ENCODE measurements at places on chromosomes 7 and 10. TPM values are rescaled to one million over a fixed set of nuclear protein-coding genes. Genes with fewer than 3 reads are reported as not detected.

CNNM1 gene
- 0.36 TPM for total RNA-seq

DNA sequence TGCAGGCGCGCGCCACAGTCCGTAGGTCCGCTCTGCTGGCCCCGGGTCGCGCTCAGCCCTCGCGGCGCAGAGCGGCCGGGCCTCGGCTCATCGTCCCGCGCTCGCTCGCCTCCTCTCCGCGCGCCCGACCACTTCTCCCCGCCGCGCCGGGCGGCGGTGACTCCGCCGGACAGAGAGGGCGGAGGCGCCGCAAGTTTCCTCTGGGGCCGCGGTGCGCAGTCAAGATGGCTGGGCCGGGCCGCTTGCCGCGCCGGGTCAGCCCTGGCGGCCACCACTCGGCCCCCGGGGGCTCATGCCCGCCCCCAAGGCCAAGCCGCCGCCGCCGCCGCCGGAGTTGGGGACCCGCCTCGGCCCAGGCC, 441 bp downstream of the FZD8 start:
- DNase-seq: peak; percentile 96

GRCh38 chr7:116211913-116212596, 1.7 kb downstream of the TES start:
- no peak for DNase-seq

DNA sequence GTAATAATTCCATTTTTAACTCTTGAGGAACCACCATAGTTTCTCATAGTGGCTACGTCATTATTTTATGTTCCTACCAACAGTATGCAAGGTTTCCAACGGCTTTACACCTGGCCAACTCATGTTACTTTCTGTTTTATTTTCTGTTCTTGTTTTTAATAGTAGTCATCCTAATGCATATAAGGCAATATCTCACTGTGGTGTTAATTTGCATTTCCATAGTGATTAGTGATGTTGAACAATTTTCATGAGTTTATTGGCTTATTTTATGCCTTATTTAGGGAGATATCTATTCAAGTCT, 465.5 kb upstream of the KLF6 start:
- DNase-seq: no peak

DNA sequence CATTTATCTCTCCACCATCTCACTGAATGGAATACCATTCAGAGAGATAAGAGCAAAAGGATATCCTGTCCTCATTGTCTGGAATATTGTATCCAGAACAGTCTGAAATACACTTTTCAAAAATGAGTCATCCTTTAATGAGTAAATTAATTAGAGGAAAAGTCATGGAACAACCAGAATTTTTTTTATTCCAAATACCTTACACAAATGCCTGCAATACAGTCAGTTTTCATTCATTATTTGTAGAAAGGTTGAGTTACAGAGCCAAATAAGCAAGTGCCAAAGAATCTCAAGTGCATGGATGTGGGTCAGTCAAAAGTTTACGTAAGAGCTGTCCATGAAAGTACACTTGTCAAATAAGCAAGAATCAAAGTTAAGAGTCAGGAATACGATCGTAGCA, 482.6 kb downstream of the IPMK start:
- no peak for DNase-seq

POLR1F gene
- 18.8 TPM for total RNA-seq

DNA sequence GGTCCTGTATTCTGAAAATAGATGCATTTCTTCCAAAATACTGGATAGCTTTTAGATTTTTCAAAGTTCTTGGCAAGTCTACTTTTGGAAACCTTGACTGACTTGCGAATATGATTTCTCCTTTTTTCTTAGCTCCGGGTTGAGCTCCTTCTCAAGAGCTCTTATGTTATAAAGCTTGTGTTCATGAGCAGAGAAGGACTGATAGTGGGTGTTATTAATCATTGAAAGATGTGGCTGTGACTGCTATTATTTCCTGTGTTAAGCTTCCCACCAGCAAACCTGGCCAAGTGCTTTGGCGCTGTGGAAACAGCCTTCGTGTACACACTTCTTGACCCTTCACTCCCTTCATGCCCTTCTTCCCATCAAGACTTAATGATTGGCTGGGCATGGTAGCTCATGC, 98.2 kb downstream of the KIAA1217 start:
- DNase-seq: no peak

ACSL5 gene
- 8.0 TPM for total RNA-seq

- peak; percentile 45 for DNase-seq
Measured at GRCh38 chr10:120833222-120833928, 17.8 kb upstream of the WDR11 start.

GRCh38 chr10:92493362-92493761, 80.5 kb downstream of the IDE start:
- DNase-seq: no peak

DNA sequence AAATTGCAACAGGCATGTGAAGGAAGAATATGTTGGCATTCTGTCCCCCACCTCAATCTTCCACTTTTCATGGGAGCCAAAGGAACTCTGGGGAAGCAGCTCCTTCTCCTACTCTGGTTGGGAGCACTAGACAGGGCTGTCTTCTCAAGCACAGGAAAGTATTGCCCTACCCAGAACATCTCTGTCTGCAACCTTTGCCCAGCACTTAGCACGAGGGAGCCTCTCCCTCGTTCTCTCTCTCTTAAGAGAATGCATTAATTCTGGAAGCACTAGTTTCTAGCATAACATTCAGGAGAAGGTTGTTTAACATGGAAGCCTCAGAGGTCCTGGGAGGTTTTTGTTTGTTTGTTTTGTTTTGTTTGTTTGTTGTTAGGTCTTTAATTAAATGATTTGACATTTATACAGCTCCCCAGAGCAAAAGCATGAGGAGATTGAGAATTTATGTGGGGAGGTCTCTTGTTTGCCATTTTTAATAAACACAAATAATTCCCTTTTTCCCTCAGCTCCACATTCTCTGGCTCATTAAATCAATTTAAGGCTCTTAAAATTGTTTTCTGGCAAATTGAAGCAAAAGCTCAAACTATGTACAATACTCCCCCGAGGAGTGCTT, 240.6 kb downstream of the TRIL start:
- DNase-seq: no peak

DNA sequence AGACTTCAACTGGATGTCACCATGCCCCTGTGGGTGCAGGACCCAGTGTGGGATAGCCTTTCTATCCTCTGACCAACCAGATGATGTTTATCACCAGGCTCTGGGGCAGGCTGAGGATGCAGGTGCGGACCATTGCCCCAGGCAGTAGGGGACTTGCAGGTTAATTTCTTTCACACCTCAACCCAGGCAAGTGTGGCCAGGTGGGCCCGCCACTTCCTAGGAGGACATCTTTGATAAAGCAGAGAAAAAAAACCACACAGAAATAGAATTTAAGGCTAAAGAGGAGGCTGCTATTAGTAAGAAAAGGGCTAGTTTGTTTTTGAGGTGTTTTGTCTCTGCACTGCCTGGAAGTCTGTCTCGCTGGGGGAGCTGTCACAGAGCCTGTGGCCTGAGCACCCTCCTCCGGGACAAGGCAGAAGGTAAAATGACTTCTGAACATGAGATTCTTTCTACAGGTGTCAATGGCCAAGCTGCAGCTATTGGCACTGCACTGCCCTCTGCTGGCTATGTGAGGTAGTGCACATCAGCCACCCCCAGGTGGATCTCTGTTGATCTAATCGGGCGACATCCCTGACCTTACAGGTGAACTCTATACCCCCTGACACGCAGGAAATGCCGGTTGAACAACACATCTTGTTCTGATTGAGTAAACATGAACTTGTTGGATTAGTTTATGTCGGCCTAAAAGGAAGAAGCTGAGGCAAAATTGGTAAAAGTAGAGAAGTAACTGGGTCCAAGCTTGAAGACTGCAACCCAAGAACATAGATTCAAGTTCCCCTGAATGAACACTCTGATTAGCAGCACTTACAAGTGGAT, 21.0 kb downstream of the UPP1 start:
- peak; percentile 62 for DNase-seq

GRCh38 chr7:124202546-124202945, 169.7 kb upstream of the TMEM229A start:
- DNase-seq: no peak

DNA sequence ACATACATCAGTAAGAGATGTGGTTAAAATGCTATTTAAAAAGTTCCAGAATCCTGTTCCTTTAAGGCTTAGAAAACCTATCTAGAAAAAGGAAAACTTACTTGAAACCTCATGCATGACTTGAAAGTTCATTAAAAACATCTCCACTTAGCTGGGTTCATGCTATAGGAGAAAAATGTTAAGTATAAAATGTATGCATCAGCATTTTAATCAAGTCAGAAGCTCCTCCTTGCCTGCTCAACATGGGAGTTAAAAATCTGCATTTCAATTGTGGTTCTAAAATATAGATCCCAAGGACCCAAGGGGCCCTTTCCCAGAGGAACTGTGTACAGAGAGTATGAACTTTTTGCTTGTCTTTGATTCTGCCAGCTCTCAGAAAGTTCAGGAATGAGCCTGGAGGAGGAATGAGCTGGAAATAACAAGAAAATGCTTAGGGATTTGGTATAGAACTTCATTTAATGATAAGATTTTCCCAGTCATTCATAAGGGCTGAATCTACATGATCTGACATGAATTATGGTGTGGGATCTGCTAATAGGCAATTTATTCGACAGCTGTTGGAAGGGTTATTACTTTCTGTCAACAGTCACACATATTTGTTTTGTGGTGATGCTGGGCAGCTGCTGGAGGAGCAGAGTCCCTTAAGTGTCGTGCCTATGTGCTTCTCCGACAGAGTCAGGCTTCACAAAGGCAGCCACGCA, 85.6 kb upstream of the MTPN start:
- no peak for DNase-seq

DNA sequence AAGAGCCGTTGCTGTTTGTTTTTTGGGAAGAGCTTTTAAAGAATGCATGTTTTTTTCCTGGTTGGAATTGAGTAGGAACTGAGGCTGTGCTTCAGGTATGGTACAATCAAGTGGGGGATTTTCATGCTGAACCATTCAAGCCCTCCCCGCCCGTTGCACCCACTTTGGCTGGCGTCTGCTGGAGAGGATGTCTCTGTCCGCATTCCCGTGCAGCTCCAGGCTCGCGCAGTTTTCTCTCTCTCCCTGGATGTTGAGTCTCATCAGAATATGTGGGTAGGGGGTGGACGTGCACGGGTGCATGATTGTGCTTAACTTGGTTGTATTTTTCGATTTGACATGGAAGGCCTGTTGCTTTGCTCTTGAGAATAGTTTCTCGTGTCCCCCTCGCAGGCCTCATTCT, 31.6 kb downstream of the PFKFB3 start:
- DNase-seq: peak; percentile 67

KCNIP2 gene
- 1.4 TPM for total RNA-seq

- peak; percentile 31 for DNase-seq
Measured at GRCh38 chr7:135859538-135859937, 110.9 kb upstream of the FAM180A start.

DNA sequence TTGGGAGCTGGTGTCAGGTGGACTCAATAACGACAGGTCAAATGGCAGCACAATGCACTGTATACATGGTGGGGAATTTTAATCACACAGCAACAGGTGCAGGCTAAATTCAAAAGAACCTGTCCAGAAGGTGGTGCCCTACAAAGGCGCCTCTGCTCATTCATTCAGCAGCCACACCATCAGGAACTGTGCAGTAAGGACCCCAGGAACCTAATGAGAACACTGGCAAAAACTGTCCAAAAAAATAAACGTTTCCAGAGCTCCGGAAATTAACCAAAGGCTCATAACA, 21.9 kb upstream of the CRYGN start:
- DNase-seq: no peak

TAS2R41 gene
- total RNA-seq: not detected

GRCh38 chr10:132690401-132690800, 95.5 kb downstream of the NKX6-2 start:
- peak; percentile 47 for DNase-seq

TPST1 gene
- 137 TPM for total RNA-seq

CC2D2B gene
- 0.36 TPM for total RNA-seq

DNA sequence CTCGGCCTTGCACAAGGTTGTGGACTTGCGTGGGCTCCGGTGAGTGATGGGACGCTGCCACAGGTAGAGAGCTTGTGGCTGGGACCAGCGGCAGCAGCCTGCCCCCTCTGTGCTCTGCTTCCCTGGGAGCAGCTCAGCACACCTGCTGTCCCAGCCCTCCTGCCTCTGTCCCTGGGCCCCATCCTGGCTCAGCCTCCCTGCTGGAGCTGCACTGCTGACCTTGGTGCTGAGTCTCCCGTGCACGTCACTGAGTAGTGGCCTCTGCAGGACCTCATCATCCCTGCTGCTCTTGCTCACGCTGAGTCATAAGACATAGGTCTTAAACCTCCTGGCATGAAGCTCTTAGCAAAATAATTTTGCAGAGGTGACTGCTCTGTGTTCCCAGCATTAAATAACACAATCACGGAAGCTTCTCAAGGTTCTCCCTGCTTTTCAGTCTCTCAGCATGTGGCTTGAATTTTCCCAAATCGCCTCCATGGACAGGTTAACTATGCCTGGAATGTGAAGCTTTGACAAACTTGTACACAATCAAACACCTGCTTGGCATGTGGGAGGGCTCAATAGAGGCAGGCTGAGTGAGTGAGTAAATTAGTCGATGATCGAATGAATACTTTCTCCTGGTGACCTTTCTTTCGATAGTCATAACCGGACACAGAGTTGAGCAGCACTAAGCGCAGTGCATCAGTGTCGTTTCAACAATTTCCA, 63.8 kb upstream of the NPS start:
- DNase-seq: no peak

Data from osteoblast (primary cell).